Hippocampal formation (tissue), 2 donors: ENCODE measurements at places on chromosomes 2 and 18.

GRCh38 chr2:57570961-57571360, 475.6 kb upstream of the VRK2 start:
- DNase-seq, result no peak

DNA sequence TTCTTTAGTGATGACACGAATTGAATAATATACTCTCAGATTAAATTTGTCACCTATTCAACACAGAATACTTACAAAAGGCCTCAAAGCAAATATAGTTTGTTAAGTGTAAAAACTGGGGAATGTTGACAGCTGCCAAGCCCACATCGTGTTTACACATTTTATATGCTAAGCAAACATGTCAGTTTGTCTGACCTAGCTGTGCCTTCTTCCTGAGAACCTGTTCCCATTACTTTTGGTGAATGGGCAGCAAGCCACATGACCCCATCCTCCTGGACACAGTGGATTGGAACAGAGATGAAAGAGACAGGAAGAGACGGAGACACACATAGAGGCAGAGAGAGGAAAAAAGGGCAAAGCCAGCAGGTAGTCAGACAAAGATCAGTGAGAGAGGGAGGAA, 22.9 kb upstream of the CUL3 start:
- no peak for DNase-seq

GRCh38 chr2:146124741-146125140, 1604.8 kb upstream of the ZEB2 start:
- no peak for DNase-seq

DNA sequence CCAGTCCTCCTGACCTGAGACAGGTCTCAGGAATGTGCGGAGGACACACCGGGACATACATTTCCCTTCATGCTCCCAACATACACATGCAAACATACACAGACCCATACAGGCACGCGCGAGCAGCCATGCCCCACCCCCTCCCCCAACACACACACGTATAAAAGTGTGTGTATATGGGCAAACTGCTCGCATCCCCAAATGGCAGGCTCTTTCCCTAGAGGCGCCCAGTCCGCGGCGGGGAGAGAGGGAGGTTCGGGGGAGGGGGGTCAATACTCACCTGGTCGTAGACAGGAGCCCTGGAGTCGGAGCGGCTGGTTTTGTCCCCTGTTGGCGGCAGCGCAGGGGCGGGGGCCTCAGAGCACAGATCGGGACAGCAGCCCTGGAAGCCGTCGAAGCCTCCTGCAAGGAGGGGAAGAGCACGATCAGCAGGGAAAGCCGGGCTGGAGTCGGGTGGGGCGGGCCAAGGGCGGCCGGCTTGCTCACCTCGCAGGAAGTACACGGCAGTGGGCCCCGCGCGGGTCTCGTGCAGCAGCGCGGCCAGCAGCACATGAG, 682 bp downstream of the DUSP2 start:
- DNase-seq, result no peak

GRCh38 chr2:98381494-98381893, 35.2 kb downstream of the CNGA3 start:
- no peak for DNase-seq

DNA sequence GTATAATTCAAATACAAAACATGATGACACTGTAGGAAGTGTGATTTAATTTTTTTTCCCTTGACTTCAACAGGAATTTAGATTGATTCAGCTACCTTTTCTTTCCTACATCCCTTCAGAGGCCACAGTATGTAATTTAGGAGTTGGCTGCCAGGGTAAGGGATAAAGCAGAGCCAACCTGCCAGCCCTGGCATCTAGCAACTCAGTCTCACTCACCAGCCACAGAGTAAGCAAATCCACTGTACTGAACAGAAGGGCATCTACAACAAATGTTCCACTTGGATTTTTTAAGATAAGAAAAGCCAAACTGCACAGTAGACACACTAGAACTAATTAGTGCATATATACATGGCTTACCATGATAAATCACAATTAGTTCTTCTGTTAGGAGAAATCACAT, 54.3 kb upstream of the PEX13 start:
- DNase-seq, result no peak

DNA sequence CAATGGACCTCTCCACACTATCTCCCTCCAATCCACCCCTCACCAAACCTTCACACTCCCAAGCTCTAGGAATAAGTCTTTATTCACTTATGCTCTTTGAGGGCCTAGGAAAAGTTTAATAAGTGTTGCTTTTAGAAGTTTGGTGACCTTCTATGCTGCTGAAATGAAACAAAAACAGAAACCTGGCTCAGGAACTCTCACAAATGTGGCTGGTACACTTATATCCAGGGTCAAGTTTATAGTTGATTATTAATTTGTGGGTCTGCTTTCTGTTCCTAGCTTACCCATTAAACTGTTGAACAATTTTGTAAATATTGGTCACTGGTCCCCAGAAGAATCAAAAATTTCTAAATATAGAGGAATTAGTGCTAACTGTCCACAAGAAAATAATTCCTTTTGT, 14.2 kb upstream of the ANKRD44 start:
- DNase-seq, result no peak

DNA sequence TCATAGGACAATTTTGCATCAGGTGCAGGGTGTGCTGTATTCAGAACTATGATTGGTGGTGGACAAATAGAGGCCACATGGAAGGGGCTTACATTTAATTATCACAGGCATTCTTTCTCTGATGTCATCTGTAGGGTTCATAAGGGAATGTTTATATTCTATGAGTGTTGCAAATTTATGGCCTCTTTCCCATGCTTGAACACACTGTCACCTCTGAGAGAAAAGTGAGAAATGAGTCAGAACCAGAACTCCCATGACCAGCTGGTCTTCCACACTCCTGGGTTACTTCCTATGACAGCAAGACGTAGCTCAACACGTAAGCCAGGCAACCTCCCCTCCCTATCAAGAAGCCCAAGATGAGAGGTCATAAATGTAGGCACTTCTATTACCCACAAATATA, 310.8 kb downstream of the PIEZO2 start:
- DNase-seq, result no peak

DNA sequence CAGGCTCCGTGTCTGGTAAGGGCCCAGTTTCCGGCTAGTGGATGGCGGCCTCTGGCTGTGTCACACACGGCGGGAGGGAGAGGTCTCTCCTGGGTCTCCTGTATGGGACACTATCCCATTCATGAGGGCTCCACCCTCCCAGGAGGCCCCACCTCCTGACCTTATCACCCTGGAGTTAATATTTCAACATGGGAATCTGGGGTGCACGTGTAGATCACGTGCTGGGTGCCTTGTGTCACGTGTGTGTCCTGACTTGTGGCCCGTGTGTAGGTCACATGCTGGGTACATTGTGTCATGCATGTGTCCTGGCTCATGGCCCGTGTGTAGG, 9.9 kb downstream of the NEU4 start:
- DNase-seq, result no peak

DNA sequence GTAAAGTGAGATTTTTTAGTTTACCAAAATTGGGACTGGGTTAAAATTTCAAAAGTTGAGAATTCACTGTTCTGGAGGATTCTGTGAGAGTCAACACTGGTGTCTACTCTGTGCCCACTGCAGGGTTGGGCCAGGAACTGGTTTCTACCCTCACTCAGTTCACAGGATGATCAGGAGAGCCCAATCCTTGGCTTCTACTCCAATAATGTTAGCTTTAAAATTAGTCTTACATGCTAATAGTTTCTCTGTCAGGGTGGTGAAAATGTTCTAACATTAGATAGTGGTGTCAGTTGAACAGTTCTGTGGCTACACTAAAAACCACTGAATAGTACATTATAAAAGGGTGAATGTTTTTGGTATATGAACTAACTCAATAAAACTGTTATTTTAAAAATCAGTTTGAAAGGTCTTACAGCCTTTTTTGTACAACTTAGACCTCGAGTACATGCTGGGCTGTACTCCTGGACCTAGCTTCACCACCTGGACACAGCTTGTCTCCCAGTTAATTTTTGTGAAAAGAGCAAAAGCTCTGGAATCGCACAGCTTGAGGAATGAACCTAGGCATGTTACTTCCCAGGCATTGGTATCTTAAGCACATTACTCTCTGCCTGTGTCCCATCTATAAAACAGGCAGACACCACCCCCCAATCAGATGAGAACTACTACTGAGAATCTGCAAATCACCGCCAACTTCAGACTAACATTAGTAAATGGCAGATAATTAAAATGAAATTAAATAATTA, 44.4 kb downstream of the ACVR1 start:
- DNase-seq, result no peak

GRCh38 chr2:191650896-191651773, 26.8 kb upstream of the NABP1 start:
- DNase-seq, result no peak

GRCh38 chr2:25576596-25576995, 96.8 kb downstream of the DTNB start:
- no peak for DNase-seq

- no peak for DNase-seq
Observed at GRCh38 chr2:186309901-186310300, 176.2 kb upstream of the ZC3H15 start.

GRCh38 chr2:6290217-6291015, 575.3 kb downstream of the CMPK2 start:
- DNase-seq, result no peak

DNA sequence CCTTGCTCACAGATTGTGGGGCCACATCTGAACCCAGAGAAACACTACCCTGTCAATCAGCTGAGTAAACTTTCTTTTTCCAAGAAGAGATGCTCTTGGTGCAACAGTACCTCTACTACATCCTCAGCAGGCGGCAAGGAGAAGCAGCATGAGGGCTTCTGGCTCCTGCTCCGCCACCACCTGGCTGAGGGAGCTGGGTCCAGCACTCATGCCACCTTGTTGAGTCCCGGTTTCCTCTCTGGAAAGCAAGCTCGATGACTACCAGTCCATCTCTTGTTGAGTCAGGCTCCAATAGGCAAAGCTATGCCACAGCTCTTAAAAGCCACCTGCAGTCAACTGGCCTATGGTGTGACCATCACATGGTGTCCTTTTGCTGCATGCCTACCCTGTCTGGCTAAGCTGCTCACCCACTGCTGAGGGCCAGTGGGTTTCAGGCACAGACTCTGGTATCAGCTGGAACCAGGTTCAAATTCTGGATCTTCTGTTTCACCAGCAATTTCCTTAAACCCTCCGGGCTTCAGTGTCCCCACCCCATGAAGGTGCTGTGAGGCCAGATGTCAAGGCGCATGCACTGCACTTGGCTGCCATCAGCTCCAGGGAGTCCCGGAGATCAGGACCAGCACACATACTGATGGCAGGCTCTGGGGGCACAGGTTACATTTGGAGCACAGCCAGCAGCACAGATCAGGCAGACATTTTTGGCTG, 42.5 kb upstream of the ACAA2 start:
- no peak for DNase-seq

GRCh38 chr2:179428649-179429048, 164.0 kb upstream of the SESTD1 start:
- no peak for DNase-seq

GRCh38 chr2:219508444-219508734, 5.9 kb upstream of the ASIC4 start:
- DNase-seq, result no peak
